Cardiac fibroblast (primary cell): ENCODE measurements at places on chromosomes 1 and 21.

- DNase-seq, result peak; percentile 71
These were observed 61.9 kb downstream of the DNTTIP2 start for GRCh38 chr1:93816970-93817678.

DNA sequence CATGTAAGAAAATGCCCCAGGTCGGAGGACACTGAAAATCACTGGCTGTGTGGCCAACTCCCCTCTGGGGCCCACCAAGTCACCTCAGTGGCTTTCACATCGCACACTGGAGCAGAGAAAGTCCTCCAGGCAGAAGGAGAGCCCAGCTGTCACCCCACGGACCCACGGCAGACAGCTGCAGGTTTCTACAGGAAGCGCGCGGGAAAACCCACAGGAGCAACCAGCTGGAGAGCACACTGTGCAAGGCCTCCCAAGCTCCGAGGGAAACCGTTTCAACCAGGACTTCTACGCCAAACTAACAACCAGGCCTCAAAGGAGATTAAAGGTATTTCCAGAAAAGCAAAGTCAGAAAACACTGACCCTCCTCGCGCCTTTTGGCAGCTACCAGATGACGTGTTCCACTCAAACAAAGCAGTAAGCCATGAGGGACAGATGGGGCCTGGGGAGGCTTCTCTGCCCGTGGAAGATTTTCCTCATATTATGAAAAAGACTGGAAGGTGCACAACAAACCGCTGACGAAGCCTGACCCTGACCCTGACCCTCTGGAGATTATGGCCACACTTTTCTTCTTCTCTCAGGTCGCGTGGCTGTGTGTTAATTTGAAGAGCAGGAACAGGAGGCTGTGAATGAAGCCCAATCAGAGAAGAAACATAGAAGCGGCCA is 21.0 kb downstream of the WDR4 start:
- no peak for DNase-seq

DNA sequence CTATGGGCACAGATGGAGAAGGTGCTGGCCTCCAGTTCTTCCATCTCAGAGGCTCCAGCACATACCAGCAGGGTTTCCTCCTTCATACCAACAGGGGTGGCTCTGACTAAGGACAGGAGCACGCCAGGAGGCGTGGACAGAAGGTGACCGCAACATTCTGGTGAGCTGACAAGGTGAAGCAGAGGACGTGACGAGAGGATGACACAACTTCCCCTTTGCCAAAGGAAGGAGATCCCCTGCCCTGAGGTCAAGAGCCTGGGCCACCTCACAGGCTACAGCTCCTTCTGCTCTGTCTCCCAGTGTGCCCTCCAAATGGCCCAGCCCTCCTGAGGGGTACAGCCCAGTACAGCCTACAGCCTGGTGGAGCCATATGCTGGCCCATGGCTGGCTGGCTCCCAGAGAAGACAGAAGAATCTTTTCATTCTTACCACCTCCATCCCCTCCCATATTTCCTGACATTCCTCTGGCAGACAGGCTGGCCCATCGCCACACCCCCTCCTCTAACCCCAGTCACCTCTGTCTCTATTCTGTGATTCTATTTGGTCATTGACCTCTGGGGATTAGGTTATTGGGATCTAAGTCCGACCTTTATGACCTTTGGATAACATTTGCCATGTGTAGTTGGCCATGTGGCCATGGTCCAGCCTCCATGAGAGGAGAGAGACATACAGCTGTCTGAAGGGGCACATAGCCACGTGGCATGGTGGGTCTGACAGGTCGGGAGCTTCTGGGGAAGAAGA is 5.1 kb upstream of the LAMB3 start:
- peak; percentile 56 for DNase-seq

GRCh38 chr1:215637041-215637573 is 70.0 kb downstream of the KCTD3 start:
- DNase-seq, result peak; percentile 79

DNA sequence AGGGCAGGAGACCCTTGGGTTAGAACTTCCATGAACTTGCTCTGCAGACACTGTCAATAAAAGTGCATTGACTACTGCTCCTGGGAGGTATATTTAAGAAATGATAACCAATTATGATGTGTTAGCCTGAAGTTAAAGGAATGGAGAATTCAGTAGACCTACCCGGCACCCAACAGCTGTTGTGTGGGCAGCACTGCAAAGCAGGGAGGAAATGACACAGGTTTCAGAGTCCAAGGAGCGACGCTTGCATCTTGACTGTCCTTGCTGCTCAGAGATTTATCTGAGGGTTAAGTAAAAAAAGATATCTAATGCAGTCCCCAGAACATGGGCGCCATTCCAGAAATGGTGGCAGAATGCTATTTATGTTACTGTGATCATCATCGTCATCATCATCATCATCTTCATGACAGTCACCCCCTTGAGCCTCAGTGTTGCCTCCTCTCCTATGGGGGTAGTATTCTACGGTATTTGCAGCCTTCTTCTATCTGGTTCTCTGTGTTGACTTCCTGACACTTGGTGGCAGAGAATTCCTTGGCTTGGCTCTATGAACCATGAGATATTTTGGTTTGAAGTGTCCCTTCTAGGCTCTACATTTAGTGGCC is 225.9 kb downstream of the KAZN start:
- no peak for DNase-seq

DNA sequence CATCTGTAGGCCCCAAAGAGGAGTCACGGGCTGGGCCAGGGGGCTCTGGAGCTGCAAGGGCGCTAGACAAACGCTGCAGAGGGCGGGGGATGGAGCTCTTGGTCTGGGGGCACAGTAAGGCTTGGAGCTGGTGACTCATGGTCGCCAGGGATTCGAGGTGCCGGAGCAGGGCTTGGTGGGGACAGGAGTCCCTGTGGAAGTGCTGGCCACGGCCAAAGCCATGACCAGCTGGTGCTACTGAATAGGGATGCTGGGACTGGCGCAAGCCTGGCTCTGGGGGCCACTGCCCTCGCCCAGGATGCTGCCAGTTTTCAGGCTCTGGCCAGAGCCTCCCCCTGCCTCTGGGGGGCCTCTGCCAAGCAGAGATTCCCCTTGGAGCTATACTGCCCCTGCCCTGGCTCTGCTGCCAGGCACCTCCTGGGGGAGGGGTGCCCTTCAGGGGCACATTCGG is 25.2 kb downstream of the SPOCD1 start:
- DNase-seq, result no peak

- no peak for DNase-seq
These were observed 71.1 kb downstream of the SETD4 start for GRCh38 chr21:35989138-35989735.

- peak; percentile 77 for DNase-seq
These were observed 3.7 kb upstream of the SDE2 start for GRCh38 chr1:226002667-226003501.

- no peak for DNase-seq
These were observed 36.9 kb upstream of the PSMG1 start for GRCh38 chr21:39220150-39220549.

- no peak for DNase-seq
These were observed 97.4 kb downstream of the CENPF start for GRCh38 chr1:214700437-214700836.

DNA sequence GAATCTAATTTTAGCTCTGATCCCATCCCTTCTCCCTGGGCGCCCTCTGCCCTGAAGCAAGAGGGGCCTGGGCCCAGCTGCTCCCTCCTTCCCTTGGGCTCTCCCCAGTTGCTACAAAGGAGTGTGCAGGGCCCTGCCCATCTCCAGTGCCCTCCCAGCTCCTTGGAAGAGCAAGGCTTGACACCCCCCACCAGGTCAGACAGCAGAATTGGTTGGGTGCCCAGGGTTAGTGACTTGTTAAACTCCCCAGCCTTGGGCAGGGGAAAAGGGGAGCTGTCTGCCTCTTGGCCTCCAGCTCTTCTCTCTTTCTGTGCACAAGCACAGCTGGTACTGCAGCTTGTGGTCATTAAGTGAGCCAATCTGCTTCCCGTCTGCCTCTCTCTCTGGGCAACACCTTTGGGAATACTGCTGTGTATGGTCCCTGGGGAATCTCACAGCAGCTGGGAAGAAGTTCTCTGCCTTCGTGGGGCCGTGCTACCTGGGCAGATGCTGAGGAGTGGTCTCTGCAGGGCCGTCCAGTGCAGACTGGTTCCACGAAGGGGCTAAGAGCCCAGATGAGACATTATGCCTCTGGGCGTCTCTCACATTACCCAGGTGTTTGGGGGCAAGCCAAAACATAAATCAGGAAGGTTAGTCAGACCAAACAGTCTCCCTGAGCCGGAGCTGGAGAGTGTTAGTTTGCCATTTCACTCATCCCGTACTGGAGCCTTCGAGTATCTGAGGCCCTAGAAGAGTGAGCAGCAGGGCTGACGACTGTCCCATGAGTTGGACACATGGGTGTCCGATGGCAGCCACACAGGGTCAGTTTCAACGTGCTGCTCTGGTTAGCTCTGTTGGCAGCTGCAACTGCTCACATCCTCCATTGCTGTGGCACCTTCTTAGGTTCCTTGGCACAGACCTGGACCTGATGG is 37.3 kb downstream of the TMEM53 start:
- DNase-seq, result peak; percentile 17

DNA sequence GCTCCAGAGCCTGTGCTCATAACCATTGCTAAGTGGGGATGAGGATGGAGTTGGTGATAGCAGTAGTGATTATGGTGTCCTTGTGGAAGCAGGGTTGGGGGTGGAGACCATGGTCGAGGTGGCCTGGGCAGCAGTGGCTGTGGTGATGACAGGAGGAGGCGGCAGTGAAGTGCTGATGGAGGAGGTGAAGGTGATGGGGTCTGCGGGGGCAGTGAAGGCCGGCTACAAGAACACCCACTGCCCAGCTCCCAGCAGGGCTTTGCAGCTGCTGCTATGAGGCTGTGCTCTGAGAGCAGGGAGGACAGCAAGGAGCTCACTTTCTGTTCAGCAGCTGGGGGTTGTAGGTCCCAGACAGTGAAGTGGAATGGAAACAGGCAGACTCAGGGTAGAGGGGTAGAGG is 15.6 kb upstream of the DMBX1 start:
- no peak for DNase-seq

DNA sequence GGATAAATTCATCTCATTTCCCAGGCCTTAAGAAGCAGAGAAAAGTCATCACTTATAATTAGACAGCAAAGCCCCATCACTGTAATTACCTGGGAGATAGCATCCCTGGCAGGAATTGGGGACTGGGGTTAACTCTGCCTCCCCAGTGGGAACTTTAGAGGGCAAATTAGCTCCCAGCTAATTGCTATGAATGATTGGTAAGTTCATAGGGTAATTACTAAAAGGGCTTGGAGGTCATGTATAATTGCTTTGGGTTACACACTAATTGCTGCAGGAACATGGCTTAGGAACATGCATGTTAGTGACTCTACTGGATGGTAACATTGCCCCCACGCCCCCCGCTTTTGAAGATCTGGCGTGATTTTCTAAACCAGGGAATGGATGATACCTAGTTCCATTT is 64.8 kb downstream of the UBE2T start:
- DNase-seq, result no peak

GRCh38 chr1:36855699-36856494 is 178.4 kb downstream of the GRIK3 start:
- no peak for DNase-seq

DNA sequence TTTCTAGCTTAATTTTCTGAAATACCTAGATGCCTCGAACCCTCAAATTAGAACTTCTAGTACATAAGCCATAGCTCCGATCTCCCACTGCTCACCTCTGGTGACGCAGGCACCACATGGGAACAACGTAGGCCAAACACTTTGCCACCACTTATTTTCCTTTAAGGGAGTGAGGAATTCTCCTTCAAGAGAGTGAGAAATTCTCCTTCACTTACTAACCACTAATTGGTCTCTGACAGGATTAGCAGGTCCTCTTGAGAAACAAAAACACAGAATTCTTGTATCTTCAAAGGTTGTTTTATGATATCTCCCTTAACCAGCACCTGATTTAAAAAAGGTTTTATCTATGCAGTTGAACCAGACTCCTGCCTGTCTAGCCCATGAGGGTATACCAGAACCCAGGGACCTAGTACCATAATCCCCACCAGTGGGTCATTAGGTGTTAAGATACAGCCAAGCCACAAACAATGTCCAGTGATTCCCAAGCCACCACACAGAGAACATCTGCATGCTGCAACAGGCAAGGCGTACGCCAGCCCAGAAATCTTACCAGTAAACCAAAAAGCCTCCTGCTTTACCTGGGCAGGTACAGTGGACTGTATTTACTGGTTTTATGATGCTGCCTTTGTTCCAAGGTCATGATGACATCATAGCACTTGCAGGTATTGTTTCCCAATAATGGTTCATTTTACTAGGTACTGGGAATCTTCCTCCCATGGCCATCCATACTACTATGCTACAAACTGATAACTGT is 20.3 kb upstream of the CXADR start:
- DNase-seq, result peak; percentile 2

DNA sequence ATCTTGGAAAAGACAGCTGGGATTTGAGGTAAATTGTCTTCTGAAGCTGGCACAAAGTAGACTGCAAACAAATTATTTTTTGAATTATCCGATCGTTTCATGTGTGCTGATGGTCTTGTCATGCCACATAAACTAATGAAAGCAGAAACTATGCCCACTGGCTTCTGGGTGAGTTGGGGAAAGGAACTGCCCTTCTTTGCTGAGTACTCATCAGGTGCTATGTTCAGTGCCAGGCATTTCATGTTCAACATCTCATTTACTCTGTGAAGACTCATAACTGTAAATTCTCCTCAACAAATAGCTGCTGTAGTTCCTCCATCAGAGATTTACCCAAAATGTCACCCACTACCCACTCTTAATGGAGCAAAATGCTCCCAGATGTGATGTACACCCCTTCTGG is 1.2 kb downstream of the TRIT1 start:
- DNase-seq, result no peak

GRCh38 chr1:51776408-51776807 is 102.1 kb downstream of the NRDC start:
- no peak for DNase-seq

GRCh38 chr1:30287976-30288375 is 435.4 kb downstream of the MATN1 start:
- no peak for DNase-seq

DNA sequence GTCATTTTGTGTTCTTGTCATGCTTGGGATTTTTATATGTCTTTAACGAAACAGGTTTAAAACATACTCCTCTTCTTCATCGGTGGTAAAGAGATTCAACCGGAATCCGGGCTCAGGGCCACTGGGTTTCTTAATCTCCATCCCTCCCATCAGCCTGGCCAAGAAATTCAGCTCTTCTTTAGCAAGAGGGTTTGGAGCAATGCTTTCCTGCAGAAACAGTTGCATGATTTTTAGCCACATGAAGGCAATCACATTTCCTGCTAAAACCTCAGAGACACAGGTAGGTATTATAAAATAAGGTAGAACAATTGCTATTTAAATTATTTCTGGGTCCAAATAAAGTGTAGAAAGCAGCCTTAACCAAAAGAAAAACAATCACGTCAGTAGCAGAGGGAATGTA is 22.7 kb upstream of the LSM10 start:
- peak; percentile 43 for DNase-seq

GRCh38 chr1:173914366-173914871 is 2.7 kb downstream of the SERPINC1 start:
- DNase-seq, result peak; percentile 21
